ENCODE measurements at places on chromosomes 12 and 14.

- peak; percentile 77 for DNase-seq
These were observed 129.0 kb upstream of the MED13L start for GRCh38 chr12:116406529-116406928.

- no peak for DNase-seq
These were observed 171.3 kb downstream of the BCL11B start for GRCh38 chr14:99100497-99101270.

- no peak for DNase-seq
These were observed 72.9 kb upstream of the STXBP6 start for GRCh38 chr14:25122843-25123242.

DNA sequence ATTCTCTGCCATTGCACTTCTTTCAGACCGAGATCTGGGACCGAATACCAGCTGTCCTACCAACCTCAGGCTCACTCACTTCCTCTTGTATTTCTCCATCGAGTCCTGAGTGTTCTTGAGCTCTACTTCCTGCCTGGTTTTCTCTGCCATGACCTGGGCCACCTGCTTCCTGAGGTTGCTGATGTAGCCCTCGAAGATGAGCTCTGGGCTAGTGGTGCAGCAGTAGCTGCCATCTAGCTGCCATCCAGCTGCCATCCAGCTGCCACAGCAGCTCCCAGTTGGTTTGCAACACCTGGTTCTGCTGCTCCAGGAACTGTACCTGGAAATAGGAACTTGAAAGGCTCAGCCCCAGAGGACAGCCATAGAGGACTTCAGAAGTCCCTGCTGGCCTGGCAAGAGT, 15.0 kb upstream of the KRT73 start:
- no peak for DNase-seq

DNA sequence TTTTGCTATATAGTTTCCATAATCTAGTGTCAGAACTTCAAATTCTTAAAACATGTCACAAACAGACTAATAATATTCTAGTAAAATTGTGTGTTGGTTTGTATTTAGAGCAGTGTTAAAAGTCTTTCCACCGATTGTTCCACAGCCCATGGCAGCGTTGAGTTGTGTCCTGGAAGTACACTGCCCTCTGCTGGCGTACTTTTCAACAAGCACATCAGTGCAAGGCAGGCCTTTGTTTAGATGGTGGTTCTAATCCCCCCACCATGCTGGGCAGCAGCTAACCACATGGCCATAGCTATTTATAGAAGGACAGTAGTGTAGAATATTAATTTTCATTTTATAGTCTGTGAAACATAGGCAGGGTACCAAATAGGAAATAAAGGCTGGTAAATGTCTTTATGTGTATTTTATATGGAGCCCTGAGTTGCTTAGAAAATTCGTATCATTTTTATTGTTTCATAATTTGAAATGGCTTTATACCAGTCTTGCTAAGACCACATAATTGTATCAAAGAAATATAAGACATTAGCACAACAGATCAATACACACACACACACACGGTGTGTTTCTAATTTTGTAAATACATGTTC, 235.4 kb downstream of the SEC23A start:
- peak; percentile 82 for DNase-seq

- peak; percentile 81 for DNase-seq
These were observed 57.6 kb downstream of the POLR3B start for GRCh38 chr12:106415134-106415533.

- no peak for DNase-seq
These were observed 1.4 kb upstream of the SMARCC2 start for GRCh38 chr12:56190695-56191155.

DNA sequence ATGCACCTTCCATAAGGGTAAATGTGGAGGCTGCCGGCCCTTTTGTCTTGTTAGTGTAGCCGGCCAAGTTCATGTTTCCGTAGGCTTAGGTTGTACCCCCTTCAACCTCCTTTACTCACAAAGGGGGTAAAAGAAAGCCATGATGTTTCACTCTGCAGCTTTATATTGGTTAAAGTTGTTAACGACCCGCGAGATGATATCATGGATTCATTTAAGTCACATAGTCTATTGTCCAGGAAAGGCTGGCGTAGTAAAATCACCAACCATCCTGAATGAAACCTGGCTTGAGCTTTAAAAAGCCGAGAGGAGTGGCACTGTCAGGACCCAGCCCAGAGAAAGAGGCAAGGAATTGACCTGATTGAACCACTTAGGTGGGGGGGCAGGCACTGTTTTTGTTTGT, 1.3 kb downstream of the UNG start:
- peak; percentile 12 for DNase-seq

GRCh38 chr12:48013287-48013686, 9.0 kb upstream of the COL2A1 start:
- DNase-seq: no peak

DNA sequence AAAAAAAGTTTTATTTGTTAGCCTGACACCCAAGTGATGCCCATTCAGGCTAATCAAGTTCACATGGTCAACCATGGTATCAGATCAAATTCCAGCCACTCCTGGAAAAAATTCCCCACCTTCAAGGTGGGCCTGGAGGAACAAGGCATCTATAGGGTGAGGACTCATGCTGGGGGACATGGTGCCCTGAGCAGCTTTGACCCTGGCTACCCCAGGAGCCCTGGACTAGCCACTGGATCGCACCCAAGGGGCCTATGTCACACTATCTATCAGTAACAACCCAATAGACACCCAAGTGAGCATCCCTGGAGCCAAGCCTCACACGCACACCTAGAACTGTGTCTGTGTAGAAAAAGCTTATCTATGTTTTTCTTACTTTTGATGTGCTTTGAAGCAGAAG, 4.1 kb upstream of the NCOR2 start:
- no peak for DNase-seq

DNA sequence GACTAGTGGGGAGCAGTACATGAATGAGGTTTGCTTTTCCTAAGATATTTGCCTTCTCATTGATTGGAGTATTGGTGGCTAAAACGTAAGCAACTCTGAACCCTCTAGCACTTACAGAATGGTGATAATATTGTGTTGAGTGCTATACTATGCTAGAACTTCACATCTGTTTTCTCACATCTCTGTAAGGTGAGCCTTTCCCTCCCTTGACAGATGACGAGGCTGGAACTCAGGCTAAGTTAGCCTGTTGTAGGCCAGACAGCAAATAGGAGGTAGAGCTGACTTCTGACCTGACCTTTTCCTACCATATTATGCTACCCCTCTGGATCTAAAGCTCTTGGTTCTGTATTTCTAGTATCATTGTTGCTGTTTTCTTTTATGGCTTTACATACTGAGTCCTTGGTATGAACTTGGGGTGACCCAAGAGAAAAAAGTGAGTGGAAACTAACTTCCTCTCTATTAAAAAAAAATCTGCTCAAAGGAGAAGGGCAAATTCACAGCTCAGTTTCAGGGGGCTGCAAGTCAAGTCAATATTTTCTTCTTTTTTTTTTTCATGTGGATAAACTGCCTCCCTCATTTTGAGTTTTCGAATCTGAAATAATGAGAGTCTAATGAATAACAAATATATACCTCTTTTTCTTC, 85.9 kb downstream of the CRADD start:
- DNase-seq: no peak

- peak; percentile 3 for DNase-seq
These were observed 37.8 kb downstream of the HELB start for GRCh38 chr12:66340131-66340530.

- no peak for DNase-seq
These were observed 455.5 kb downstream of the AEBP2 start for GRCh38 chr12:19894803-19895202.

GRCh38 chr12:27896419-27896990, 76.0 kb downstream of the PTHLH start:
- no peak for DNase-seq

DNA sequence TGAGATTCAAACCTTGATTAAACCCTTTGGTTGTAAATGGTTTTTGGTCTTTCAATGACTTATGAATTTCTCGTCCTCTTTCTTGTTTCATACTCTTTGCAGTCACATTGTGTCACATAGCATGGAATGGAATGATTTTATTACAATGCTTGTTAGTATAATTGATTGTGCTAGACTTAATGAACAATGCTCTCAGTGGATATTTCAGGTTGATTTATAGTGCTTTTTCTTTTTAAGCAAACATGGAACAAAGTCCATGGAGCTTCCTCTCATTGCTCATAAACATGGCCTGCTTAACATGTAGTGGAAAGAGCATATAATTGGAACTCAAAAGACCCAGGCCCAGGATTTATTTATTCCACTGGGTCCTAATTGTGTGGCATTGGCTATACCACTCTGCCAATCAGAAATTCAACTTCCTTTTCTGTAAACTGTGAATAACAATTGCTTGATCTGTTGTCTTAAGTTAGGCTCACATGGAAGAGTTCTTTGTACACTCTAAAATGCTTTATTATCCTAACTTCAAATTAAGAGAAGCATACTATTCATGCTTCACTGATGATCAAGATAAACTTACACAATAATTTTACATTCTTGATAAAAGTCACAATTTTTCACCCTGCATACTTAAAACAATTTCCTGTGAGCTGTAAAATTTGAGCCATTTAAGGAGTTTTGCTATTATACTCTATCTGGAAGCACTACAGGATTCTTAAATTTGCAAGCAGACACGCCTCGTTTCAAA, 370.5 kb upstream of the PDE3A start:
- peak; percentile 24 for DNase-seq

DNA sequence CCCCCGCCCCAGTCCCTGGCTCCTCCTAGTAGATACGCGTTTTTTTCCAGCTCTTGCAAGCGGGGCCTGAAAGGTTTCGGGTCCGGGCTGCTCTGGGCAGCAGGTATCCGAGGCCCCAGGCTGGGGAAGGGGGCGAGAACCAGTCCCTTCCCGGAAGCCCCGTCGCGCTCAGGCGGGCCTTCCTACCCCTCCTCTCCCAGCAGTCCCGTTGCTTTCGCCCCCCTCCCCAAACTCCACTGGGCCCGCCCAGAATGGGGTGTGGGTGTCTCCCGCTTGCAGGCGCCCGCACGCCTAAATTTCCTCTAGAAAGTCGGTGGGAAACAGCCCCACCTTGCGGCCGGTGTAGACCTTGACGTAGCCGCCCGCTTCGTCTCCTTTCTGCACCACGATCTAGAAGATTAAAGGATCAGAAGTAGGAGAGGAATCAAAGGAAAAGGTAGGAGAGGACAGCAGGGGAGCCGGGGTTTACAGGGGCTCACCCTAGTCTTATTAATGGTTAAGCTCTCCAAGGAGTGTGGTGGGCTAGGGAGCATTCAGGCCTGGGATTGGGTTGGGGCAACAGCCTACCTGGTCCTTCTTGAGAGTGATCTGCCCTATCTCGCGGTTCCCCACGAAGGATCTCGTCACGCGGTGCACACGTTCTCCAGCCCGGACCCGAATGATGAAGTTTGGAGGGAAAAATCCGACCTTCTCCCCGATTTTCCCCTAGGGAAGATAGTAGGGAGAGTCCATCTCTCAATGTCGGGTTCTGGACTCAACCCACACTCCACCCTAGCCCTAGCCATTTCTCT, 7.3 kb downstream of the STAC3 start:
- peak; percentile 65 for DNase-seq

DNA sequence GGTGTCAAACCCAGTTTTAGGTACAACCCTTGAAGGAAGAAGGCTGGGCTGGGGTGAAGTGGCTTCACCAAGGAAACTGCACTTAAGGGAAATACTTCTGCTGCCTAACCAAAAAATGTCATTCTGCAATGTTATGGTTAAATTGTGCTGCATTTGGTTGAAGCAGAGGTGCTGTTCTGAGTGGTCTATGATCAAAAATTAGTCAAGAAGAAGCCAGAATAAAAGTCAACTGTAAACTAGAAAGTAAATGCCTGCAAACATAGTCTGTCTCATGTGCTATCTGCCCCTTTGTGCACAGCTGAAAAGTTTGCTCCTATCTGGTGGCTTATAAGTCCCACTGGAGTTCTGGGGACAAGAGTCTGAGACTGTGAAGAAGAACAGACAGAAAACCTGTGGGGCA, 158.8 kb downstream of the C12orf42 start:
- no peak for DNase-seq

- no peak for DNase-seq
These were observed 82.3 kb upstream of the CDKN3 start for GRCh38 chr14:54314365-54315104.

DNA sequence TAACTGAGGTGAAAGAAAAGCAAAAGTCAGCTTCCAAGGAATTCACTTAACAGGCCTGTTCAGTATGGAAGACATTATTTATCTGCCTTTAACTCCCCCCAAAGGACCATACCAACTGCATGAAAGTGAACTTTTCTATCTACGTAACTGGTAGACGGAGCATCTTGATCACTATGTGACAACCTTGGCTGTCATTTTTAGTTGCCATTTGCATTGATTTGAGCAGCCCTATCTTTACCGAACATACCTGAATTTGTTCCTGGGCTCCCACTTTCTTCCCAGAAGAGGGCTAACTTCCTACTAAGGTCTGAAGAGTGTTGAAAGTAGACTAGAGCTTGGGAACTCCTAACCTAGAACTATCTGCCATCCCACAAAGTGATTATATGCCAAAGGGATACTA, 9.4 kb downstream of the SRSF9 start:
- DNase-seq: no peak

GRCh38 chr12:18139989-18140596, 50.1 kb upstream of the RERGL start:
- DNase-seq: peak; percentile 42

GRCh38 chr14:63840981-63841380, 11.8 kb upstream of the SYNE2 start:
- no peak for DNase-seq

GRCh38 chr12:65093606-65094005, 27.5 kb downstream of the WIF1 start:
- peak; percentile 26 for DNase-seq

GRCh38 chr12:32612658-32613614, 66.2 kb upstream of the DNM1L start:
- DNase-seq: no peak

DNA sequence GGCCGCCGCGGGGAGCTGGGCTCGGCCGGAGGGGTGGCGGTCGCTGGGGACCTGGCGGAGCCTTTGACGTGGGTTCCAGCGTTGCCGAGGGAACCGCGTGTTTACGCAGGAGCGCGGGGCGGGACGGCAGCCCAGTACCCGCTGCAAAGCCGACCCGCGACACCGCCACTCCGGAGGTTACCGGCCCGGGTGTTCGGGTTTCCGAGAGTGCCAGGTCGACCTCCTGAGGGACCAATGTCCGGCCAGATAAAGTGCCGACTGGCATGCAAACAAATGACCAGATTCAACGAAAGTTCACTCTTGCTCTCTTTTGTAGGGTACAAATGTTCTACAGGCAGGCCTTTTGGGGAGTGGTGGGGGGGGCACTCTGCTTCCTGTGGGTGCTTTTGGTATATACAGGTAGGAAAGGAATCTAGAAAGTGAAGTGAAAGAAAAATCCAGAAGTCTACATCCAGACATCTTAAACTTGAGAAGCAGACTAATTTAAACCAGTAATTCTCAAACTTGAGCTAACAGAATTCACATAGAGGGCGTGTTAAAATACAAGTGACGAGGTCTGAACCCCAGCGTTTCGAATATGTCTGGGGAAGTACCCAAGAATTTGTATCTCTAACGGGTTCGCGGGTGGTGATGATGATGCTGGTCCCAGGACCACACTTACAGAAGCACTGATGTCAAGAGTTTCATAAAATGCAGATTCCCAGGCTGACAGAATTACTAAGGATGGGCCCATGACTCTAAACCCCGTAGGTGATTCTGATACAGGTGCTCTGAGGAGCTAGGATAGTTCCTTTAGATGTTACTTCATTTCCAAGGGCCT, at the start of gene GPR135:
TSS of gene GPR135 (minus strand) at position 65 of the 820 bp plus-strand sequence. CDS start 154 bp downstream, outside the sequence.
- DNase-seq: no peak

Measured in fibroblast of upper back skin (primary cell).